ENCODE measurements at places on chromosomes 12 and 14. TPM values are rescaled to one million over a fixed set of nuclear protein-coding genes. Genes with fewer than 3 reads are reported as not detected.
A peak's percentile ranks its signal among the peaks of the same experiment; 100 is the strongest.

The SPATA7 gene
- 2.4 TPM for total RNA-seq

The PMEL gene
- total RNA-seq: not detected

The NDUFA12 gene
- total RNA-seq: 113 TPM

The TAS2R46 gene
- 2.0 TPM for total RNA-seq

The EML5 gene
- 1.7 TPM for total RNA-seq

The KRT82 gene
- total RNA-seq: not detected

The KRT74 gene
- not detected for total RNA-seq

- no peak for DNase-seq
Observed at GRCh38 chr14:72120315-72120714, 188.1 kb downstream of the RGS6 start.

GRCh38 chr12:24496755-24497154 is 452.1 kb downstream of the BCAT1 start:
- DNase-seq: no peak

DNA sequence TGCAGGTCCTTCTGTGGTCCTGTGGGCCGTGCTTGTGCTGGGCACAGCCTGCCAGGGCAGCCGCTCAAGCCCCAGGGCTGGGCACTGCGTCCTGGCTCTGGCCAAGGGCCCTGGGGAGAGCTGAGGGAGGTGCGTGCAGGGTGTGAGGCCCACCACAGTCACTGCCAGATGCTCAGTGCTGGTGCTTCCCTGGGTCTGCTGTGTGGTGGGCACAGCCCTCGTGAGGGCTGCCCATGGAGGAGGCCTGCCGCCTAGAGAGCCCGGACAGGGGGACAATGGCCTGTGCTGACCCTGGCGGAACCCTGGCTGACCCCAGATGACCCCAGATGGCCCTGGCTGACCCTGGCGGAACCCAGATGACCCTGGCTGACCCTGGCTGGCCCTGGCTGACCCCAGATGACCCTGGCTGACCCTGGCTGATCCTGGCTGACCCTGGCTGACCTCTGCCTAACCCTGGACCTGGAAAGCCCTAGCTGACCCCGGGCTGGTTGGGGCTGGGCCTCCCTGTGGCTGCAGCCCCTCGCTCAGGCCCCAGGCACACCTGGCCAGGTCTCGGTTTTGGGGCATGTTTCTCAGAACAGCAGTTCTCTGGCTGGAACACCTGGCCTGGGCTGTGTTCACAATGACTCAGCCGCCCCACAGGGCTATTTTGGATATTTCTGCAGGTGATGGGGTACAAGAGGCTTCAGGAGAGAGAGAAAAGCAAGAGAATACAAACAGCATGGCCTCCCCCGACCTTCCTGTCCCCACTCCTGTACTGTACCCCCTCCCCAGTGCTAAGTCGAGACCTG is 55.4 kb downstream of the TMEM121 start:
- no peak for DNase-seq

- DNase-seq: no peak
Observed at GRCh38 chr14:100212476-100213333, 26.2 kb upstream of the YY1 start.

GRCh38 chr12:76883151-76883550 is 4.3 kb upstream of the CSRP2 start:
- no peak for DNase-seq

- no peak for DNase-seq
Observed at GRCh38 chr12:120856980-120857379, 47.2 kb downstream of the SPPL3 start.

- no peak for DNase-seq
Observed at GRCh38 chr14:95485222-95485819, 31.1 kb downstream of the SYNE3 start.

- DNase-seq: no peak
Observed at GRCh38 chr14:103353362-103353761, 19.3 kb downstream of the EIF5 start.

DNA sequence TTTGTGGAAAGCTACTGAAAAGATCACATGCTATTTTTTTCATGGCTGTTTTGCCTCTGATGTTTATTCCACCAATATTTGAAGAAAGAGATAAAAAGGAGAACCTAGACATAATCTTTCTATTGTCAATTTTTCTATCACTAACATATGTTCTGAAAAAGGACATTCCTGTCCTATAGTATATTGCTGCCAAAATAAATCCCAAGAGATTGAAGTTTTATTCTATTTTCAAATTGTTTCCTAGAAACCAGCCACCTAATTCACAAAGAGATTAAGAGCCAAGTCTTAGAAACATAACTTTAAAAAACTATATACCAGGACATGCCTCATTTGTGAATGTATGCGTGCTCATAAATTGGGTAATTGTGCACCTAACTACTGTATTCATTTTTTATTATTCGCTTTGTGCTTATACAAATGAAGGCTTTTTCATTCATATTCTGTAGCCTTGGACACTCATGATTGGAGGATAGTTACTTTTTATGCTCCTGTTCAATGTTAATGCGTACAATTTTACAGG is 200.7 kb downstream of the FUT8 start:
- no peak for DNase-seq

- no peak for DNase-seq
Observed at GRCh38 chr12:45914090-45914489, 76.3 kb downstream of the SCAF11 start.

DNA sequence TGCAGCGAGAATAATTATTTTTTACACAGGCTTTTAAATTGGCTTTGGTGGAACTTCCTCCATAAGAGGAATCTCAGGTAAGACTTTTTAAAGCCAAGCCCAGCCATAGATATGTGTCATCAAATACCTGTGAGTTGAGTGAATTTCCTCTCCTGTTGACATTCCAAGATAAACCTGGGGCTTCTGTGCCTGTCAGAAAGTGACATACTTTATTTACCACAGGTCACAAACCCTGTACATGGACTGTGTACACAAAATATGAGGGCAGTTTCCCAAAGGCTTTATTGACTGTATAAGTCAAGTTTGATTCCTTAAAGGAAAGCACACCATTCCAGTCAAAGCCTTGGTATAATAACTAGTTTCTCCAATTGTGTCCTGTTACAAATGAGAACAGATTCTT is 25.9 kb upstream of the SRSF5 start:
- DNase-seq: no peak

DNA sequence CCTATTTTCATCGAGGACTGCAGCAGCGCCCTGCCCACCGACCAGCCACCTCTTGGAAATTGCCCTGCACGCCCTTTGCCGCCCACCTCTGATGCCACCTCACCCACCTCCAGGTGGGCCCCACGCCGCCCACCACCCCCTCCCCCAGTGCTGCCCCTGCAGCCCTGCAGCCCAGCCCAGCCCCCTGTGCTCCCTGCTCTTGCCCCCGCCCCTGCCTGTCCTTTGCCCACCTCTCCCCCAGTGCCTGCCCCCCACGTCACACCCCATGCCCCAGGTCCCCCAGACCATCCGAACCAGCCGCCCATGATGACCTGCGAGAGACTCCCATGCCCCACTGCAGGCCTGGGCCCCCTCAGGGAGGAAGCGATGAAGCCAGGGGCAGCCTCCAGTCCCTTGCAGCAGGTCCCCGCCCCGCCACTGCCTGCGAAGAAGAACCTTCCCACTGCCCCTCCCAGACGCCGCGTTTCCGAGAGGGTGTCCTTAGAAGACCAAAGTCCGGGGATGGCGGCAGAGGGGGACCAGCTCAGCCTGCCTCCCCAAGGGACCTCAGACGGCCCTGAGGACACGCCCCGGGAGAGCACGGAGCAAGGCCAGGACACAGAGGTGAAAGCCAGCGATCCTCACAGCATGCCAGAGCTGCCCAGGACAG is 96.5 kb downstream of the LGMN start:
- DNase-seq: peak; percentile 12

- DNase-seq: no peak
Observed at GRCh38 chr14:92551044-92551841, 37.7 kb downstream of the RIN3 start.

DNA sequence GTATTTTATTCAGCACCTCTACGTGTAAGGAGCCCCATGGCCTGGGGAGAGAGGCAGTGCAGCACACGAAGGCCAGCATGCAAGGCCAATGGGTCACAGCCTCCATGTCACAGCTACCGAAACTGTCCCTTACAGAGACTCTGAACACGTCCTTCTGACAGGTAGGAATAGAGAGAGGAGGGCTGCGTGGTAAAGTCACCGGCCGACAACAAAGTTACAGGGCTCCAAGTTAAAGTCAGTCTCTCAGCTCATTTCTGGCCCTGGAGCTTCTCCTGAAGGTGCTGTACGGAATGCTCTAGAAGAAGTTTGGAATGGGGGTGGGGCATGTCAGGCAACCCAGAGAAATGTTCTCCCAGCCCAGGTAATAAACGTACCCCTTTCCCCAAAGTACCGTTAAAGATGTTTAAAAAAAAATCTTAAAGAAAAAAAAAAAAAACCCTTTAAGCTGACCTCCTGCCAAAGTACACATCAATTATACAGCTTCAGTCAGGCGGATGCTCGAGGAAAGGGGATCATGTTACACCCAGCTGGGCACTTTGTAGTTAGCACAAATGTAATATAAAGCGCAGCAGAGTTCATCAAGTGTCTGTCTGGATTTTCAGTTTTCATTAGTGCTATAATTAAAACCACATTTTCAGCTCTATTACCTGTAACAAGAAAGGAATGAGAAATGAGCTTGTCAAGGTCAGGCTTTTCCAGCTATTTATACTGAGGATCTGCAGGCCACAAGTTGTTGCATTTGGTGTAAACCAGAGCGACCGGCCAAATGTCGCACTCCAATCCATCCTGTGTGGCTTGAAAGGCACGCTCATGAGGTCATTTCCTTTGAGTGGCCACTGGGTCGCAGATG is 53.3 kb upstream of the CDKN3 start:
- DNase-seq: no peak

- DNase-seq: no peak
Observed at GRCh38 chr12:12244341-12244740, 22.5 kb downstream of the LRP6 start.

GRCh38 chr12:83864054-83864453 is 1048.5 kb downstream of the SLC6A15 start:
- DNase-seq: no peak

DNA sequence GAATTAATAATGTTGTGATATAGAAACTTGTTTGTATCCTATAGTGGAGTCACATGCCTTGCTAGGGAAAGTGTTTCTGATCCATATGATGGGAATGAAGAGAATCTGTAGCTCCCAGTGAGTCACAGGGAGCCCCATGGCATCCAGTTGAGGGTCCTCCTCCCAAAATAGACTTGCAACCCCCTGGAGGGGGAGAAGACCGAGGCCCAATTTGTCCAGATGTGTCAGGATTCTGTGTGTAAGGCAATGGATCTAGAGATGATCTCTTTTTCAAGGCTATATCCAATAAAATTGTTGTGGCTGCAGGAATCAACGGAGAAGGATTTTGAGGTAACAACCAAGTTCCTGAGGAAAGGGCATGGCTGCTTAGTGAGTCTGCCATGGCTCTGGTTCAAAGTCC is 121.8 kb downstream of the BCL11B start:
- no peak for DNase-seq

GRCh38 chr14:51621654-51622053 is 30.1 kb upstream of the FRMD6 start:
- no peak for DNase-seq

DNA sequence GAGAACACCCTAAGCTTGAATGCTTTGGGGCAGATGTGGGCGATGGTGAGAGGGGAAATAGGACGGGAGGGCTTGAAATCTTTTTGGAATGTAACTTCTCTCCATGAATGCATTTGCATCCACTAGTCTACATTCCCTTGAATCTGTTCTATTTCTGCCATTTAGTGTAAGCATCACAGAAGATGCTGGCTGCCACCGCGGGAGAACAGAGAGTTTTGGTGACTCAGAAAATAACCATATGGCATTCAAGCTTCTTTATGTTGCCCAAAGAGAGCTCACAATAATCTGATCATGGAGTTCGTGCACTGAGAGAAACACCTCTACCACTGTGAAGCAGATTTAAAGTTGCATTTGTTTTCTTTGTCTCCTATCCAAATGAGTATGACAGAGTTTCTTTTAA is 52.6 kb upstream of the OTX2 start:
- no peak for DNase-seq

DNA sequence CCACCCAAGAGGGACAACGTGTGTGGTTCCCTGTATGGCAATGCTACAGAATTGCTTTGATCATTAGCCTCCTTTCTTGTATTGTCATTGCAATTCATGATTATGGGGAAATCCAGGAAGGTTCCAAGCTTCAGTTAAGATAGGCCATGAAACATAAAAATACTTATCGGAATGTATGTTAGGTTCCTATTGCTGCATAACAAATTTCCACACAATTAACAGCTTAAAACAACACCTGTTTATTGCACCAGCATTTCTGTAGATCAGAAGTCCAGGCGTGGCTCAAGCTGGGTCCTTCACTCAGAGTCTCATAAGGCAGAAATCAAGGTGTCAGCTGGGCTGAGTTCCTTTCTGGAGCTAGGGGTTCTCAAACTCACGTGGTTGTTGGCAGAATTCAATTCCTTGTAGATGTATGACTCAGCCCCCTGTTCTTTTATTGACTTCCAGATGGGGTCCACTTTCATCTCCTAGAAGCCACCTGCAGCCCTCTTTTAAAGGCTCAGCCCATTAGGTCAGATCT is 365.6 kb upstream of the TMPO start:
- no peak for DNase-seq

- DNase-seq: no peak
Observed at GRCh38 chr14:102540315-102541028, 30.9 kb upstream of the ANKRD9 start.
